Spleen (tissue), 13 donors: ENCODE measurements at places on chromosomes 1 and 21. TPM values are rescaled to one million over a fixed set of nuclear protein-coding genes. Genes with fewer than 3 reads are reported as not detected.

GRCh38 chr1:192311281-192311680, 5.5 kb upstream of the RGS21 start:
- no peak overlapping the region for H3K27ac ChIP-seq
- no peaks in the 10 kb centered on the region for H3K27me3 ChIP-seq
- H3K4me3 ChIP-seq, result no peak overlapping the region
- H3K36me3 ChIP-seq, result no peaks in the 10 kb centered on the region
- DNase-seq, result no peak
- H3K4me1 ChIP-seq, result no peaks in the 10 kb centered on the region

GRCh38 chr1:191618181-191618580, 540.1 kb upstream of the RGS18 start:
- H3K27ac ChIP-seq, result no peak overlapping the region
- no peaks in the 10 kb centered on the region for H3K27me3 ChIP-seq
- DNase-seq, result no peak
- H3K4me3 ChIP-seq, result no peak overlapping the region
- H3K36me3 ChIP-seq, result no peaks in the 10 kb centered on the region
- H3K4me1 ChIP-seq, result no peaks in the 10 kb centered on the region

DNA sequence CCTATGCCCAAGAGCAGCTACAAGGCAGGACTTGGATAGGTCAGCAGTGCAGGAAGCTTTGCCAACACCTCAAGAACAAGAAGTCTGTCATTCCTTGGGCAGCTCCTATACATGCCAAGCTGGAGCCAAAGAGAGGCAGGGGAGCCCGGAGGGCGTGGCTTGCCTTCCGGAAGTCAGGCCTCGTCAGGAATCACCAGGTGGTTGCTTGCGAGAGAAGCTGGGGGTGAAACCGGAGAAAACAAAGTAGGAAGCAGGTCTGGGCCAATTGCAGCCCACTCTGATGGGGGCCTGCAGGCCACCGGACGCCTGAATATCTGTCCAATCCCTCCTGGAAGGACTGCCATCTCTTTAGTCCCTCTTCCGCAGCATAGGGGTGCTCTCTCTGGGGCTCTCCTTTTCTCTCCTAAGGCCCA, 794 bp upstream of the FAM76A start:
- H3K27ac ChIP-seq, result peak overlapping the region; percentile 75
- H3K4me1 ChIP-seq, result peaks cover 16% of the 10 kb centered on the region
- peak overlapping the region; percentile 96 for H3K4me3 ChIP-seq
- peaks cover 25% of the 10 kb centered on the region for H3K36me3 ChIP-seq
- DNase-seq, result peak; percentile 84

GRCh38 chr1:24745711-24746413, 615 bp downstream of the CLIC4 start:
- no peaks in the 10 kb centered on the region for H3K27me3 ChIP-seq
- peak overlapping the region; percentile 70 for H3K4me3 ChIP-seq
- peak overlapping the region; percentile 87 for H3K27ac ChIP-seq
- H3K36me3 ChIP-seq, result no peaks in the 10 kb centered on the region

DNA sequence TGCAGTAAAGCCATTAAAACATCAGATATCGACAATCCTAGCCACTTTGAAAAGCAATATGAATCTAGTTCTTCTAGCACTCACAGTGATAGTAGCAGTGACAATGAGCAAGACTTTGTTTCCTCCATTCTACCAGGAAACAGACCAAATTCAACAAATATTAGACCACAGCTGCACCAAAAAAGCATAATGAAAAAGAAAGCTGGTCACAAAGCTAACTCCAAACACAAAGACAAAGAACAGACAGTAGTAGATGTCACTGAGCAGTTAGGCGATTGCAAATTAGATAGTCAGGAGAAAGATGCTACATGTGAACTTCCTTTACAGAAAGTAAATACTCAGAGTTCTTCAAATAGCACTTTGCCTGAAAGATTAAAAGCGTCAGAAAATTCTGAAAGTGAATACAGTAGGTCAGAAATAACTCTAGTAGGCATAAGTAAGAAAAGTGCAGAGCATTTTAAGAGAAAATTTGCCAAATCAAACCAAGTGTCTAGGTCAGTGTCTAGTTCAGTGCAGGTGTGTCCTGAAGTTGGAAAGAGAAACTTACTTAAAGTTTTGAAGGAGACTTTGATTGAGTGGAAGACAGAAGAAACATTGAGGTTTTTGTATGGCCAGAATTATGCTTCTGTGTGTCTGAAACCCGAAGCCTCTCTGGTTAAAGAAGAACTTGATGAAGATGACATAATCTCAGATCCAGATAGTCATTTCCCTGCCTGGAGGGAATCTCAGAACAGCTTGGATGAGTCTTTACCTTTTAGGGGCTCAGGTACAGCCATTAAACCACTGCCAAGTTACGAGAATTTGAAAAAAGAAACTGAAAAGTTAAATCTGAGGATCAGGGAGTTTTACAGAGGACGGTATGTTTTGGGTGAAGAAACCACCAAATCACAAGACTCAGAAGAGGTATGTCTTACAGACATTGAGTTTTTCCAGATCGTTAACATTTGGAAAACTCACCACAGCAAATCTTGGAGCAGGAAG, 24.9 kb downstream of the RPAP2 start:
- no peak overlapping the region for H3K4me3 ChIP-seq
- no peaks in the 10 kb centered on the region for H3K27me3 ChIP-seq
- DNase-seq, result no peak

DNA sequence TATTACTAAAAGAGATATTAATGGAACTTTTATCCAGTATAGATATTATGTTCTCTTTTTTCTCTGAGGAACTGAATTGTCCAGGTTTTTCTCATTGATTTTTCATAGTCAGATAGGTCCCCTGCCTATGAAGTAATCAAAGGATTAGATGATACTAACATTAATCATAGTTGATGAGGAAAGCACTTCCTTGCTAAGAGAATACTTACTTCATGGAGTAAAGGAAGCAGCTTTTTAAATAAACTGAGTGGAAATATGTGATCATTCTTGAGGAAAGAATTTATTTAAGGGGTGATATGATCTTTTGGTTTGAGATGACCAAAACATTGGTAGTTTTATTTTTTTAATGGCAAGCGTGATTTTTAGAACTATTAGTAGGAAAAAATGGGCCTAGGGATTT, 58.9 kb downstream of the SWT1 start:
- H3K27ac ChIP-seq, result no peak overlapping the region
- H3K4me3 ChIP-seq, result no peak overlapping the region
- DNase-seq, result no peak
- H3K4me1 ChIP-seq, result no peaks in the 10 kb centered on the region
- peaks cover 11% of the 10 kb centered on the region for H3K36me3 ChIP-seq
- H3K27me3 ChIP-seq, result no peaks in the 10 kb centered on the region

DNA sequence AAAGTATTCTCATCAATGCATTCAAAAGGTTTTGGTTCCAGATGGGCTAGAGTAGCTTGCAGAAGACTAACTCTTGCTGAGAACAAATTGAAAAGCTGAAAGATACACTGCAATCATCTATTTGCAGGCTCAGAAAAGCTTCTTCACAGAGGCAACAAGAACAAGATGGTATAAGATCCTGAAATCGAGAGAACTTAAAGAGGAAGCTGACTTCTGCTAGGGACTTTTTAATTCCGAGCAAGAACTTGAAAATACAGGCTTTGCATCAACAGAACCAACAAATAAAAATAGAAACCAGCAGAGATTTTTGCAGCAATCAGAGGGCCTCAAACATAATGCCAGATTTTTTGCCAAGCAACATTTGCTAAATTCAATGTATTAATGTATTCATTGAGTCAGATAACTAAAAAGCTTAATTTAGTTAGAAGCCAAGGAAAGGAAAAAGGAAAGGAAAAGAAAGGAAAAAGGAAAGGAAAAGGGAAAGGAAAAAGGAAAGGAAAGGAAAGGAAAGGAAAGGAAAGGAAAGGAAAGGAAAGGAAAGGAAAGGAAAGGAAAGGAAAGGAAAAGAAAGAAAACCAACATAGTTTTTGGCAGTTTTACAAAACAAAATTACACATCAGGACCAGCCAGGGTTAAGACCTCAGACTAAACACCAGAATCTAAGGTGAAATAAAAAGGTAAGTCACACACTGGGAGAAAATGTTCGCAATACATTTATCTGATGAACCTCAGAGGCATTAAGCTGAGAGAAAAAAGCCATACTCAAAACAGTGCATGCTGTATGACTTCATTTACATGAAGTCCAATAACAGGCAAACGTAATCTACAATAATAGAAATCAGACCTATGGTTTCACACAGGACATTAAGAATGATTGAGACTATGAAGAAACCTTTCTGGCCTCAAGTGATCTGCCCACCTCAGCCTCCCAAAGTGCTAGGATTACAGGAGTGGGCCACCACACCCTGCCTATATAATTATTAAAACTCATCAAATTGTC, 42.6 kb downstream of the FAF1 start:
- H3K36me3 ChIP-seq, result no peaks in the 10 kb centered on the region
- DNase-seq, result no peak
- H3K4me3 ChIP-seq, result no peak overlapping the region

- H3K27ac ChIP-seq, result peak overlapping the region; percentile 52
- peak; percentile 58 for DNase-seq
- peaks cover 46% of the 10 kb centered on the region for H3K4me1 ChIP-seq
- H3K4me3 ChIP-seq, result no peak overlapping the region
- H3K27me3 ChIP-seq, result no peaks in the 10 kb centered on the region
- H3K36me3 ChIP-seq, result no peaks in the 10 kb centered on the region
These were observed 66.4 kb upstream of the RUNX3 start for GRCh38 chr1:24996456-24996855.

- H3K27ac ChIP-seq, result no peak overlapping the region
- no peaks in the 10 kb centered on the region for H3K27me3 ChIP-seq
- no peak overlapping the region for H3K4me3 ChIP-seq
- H3K36me3 ChIP-seq, result no peaks in the 10 kb centered on the region
- H3K4me1 ChIP-seq, result no peaks in the 10 kb centered on the region
These were observed 22.8 kb downstream of the SLC9C2 start for GRCh38 chr1:173580071-173580470.

DNA sequence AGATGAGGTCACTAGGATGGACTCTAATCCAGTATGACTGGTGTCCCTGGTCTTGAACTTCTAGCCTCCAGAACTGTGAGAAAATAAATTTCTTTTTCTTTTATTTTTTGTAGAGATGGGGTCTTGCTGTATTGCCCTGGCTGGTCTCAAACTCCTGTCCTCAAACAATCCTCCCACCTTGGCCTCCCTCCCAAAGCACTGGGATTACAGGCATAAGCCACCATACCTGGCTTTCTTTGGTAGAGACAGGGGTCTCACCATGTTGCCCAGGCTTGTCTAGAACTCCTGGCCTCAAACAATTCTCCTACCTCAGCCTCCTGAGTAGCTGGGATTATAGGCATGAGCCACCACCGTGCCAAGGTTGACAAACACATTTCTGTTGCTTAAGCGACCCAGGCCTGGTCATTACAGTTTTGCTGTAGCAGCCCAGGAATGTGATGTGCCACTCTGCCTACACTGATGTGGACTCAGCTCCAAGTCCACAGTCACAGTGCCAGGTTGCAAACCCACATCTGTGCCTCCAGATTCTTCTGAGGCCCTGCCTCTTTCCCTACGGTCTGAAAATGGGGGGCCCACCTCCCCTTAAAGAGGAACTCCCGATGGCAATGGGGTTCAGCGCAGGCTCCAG, 15.9 kb downstream of the PYCR2 start:
- H3K36me3 ChIP-seq, result no peaks in the 10 kb centered on the region
- DNase-seq, result peak; percentile 38
- H3K27me3 ChIP-seq, result no peaks in the 10 kb centered on the region
- no peaks in the 10 kb centered on the region for H3K4me1 ChIP-seq
- no peak overlapping the region for H3K4me3 ChIP-seq

DNA sequence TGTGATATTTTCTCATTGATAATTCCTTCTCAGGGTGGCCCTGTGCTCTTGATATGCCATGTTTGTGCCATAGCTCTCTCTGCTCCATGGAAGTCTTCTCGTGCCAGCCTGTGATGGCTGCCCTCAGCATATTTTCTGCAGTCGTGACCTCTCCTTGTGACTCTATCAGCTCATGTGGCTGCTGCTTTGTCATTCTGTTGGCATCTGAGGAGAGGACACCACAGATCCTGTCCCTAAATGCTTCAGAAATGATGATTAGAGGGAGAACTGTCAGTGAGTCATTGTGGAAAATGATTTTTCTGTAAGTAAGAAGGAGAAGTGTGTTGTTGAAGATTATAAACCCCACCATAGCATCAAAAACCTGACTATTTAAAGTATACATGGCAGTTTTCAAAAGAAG, 286.0 kb downstream of the ADGRL2 start:
- H3K4me1 ChIP-seq, result no peaks in the 10 kb centered on the region
- no peaks in the 10 kb centered on the region for H3K27me3 ChIP-seq
- DNase-seq, result no peak
- no peak overlapping the region for H3K4me3 ChIP-seq

DNA sequence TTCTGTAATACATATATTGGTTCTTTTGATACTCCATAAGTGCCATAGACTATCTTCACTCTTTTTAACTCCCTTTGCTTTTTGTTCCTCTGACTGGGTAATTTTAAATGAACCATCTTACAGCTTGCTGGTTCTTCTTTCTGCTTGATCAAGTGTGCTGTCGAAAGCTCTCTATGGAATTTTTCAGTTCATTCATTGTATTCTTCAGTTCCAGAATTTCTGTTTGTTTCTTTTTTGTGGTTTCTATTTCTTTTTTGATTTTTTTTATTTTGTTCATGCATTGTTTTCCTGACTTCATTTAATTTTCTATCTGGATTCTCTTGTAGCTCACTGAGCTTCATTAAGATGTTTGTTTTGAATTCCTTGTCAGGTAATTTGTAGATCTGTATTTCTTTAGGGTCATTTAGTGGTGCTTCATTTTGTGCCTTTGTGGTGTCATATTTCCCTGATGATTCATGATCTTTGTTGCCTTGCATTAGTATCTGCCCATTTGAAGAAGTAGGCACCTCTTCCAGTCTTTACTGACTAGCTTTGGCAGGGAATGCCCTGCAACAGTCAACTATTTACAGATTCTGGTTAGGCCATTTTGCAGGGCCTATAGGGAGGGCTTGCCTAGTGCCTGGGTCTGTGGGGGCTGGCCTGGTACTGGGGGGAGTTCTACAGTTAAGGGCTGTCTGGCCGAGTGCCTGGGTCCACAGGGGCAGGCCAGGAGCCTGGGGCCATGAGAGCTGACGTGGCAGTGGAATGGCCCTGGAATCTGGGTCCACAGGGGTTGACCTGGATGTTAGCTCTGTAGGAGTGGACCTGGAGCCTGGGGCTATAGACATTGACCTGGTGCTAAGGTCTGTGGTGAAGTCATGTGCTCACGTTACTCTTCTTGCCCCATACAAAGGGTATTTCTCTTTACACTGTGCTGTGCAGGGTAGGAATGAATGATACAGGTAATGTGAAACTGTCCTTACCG, 89.7 kb downstream of the MAGI3 start:
- DNase-seq, result no peak
- no peak overlapping the region for H3K27ac ChIP-seq
- no peaks in the 10 kb centered on the region for H3K36me3 ChIP-seq
- no peak overlapping the region for H3K4me3 ChIP-seq

Gene PRELP
- 21.6 TPM for polyA plus RNA-seq

Gene HHIPL2
- polyA plus RNA-seq, result 0.93 TPM

Gene KLF17
- polyA plus RNA-seq, result not detected

Gene SVBP
- polyA plus RNA-seq, result 39.9 TPM

Gene IGSF5
- polyA plus RNA-seq, result 0.04 TPM

Gene SPATA17
- not detected for polyA plus RNA-seq
